ENCODE measurements at places on chromosomes 16 and 17.

GRCh38 chr17:28896884-28897768, at the start of gene FLOT2:
TSS of gene FLOT2 (minus strand) at chr17:28897733. CDS start at chr17:28897574, 159 bp downstream.
- no peak for DNase-seq

DNA sequence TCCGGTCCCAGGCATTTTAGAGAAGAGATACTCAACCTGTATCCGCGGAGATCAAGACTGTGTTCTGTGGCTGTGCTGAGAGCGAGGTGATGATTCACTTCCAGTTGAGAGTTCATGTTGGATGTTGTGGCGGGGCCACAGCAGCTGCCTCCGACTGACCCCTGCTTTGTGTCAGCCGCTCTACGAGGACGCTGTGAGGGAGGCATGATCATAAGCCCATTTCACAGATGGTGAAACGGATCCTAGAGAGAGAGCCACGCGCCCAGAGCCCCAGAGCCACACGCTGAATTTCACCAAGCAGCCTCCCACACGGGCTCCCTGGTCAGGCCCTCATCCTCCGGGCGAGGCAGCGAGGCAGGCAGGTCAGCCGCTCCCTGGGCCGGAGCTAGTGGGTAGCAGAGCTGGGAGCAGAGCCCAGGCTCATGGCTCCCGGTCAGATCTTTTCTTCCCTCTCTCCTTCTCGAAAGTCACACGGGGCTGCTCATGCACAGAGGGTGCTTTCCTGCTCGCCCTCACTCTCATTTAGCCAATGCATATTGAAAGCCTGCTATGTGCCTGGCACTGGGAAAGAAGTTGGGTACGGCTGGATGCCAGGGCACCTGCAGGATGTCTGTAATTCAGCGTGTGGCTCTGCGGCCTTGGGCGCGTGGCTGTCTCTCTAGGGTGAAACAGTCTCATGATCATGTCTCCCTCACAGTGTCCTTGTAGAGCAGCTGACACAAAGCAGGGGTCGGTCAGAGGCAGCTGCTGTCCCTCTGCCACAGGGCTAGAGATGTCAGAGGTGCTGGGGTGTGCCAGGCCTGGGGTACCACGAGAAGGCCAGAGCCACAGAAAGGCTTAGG, 155.6 kb upstream of the CHMP6 start:
- no peak for DNase-seq

GRCh38 chr17:73541561-73541981, 102.7 kb downstream of the SDK2 start:
- no peak for DNase-seq

DNA sequence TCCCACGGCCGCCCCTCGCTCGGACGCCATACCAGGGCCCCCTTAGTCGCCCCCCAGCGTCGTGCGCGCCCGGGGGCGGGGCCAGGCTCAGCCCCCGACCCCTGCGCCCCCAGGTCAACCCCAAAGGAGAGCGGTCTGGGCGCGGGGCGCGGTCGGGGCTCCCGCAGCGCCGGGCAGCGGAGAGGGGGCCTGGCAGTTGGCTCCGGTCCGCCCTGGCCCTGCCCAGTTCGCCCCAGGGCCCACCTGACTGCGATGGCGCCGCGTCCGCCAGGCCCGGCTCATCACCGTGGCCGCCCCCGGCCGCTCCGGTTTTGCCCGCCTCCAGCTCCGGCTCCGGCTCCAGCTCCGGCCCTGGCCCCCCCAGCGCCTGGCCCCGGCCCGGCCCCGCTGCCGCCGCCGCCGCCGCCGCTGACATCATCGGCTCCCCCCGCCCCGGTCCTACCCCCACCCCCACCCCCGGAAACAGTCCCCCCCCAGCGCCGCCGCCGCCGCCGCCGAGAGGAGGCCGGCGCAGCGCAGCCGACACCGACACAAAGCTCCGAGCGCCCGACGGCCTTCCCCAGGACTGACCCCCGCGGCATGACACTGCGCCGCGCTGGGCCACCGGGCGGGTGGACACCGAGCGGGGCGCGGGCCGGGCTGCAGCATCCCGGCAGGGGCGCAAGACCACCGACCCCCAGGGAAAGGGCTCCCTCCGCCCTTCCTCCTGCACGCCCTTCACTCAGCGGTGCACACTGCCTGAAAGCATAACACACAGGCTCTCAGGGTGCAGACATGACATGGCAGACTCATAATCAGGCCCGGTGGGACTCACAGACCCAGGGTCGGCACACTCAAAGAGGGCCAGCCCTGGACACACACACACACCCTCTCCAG, at the start of gene ZBTB4:
Gene ZBTB4, minus strand, starts transcription at position 419 of the 876 bp plus-strand sequence. CDS start 12,830 bp downstream, outside the sequence.
- no peak for DNase-seq

DNA sequence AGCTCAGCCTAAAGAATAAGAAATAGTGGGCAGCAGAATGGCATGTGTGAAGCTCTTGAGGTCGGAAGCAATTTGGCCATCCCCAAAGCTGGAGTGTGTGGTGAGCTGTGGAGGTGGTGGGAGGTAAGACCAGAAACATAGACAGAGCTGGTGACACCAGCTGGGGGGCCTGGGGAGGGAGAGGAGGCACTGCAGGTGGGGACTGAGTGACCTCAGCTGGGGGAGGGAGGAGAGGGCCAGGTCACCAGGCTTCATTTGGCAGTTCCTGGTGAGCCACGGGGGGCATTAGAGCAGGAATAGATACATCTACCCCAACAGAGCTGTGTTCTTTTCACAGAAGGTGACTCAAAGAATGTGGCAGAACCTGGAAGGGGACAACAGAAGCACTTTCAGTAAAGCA, 31.9 kb downstream of the WFDC1 start:
- DNase-seq, result no peak

- no peak for DNase-seq
These were observed 286.7 kb downstream of the SEC14L1 start for GRCh38 chr17:77427391-77427991.

DNA sequence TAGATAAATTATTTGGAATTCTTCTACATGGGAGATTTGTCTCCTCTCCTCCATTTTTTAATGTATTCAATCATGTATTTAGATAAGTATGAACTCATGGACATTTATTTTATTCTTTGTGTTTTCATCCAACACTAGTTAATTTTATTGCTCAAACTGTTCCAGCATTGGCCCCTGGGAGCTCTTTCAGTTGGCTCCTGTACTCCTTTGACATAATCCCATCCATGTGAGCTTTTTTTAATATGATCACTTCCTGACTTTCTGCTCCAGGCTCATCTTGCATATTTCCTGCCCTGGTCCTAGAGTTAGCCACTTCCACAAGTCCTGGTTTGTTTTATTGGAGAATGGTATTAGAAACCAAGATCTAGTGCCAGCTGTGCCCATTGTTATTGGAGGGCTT, 419.0 kb upstream of the CDH11 start:
- no peak for DNase-seq

GRCh38 chr16:84544031-84544773, 39.7 kb upstream of the MEAK7 start:
- no peak for DNase-seq

- no peak for DNase-seq
These were observed 1.9 kb downstream of the GLIS2 start for GRCh38 chr16:4317532-4318450.

- no peak for DNase-seq
These were observed 43.4 kb upstream of the CRHR1 start for GRCh38 chr17:45740553-45741330.

DNA sequence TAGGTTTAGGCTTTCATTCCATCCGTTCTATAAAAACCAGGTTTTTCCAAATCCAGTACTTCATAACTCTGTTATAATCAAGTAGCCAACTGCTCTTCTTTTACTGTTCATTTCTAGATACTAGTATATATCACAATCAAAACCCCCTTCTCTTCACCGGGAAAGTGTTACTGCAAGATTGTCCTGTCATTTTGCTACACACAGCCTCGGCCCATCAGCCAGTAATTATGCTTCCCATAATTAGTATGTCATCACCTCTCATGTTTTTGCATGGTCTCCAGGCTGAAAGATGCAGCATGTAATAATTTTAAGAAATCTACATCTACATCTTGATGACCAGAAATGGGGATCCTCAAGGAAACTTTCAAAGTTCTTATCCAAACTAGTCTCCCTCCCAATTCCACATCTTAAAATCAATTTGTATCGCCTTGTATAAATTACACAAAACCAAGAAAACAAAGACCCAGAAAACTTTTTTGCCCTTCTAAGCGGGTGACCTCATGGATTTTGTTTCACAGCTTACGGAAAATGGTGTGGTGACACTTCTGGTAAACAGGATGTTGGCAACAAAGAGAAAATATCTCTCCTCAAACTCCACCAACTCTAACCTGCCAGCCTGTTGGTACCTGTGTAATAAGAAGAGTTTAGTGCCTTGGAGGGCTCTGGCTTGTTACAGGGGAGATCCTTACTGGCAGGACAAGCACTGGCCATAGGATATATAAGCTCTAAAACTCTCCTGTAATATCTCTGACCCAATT, 9.3 kb downstream of the TACO1 start:
- DNase-seq, result no peak

GRCh38 chr17:36610474-36610873, 9.1 kb downstream of the MRM1 start:
- no peak for DNase-seq

GRCh38 chr16:47461598-47462266, 601 bp downstream of the PHKB start:
- DNase-seq, result no peak

DNA sequence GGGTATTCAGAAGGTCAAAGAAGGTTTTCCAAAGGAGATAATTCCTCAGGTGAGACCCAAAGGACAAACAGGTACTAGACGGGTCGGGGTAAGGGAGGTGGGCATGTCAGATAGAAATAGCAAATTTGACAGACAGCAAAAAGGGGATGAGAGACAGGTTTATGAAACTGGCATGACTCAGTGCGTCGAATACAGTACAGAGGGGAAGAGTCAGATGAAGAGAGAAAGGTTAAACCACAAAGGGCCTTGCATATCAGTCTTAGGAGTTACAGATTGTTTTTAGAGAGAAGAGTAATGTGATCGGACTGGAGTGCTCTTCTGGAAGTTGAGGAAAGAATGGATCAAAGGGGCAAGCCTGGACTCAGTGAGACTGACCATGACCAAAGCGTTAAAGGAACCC, 88.4 kb downstream of the ZZEF1 start:
- no peak for DNase-seq

DNA sequence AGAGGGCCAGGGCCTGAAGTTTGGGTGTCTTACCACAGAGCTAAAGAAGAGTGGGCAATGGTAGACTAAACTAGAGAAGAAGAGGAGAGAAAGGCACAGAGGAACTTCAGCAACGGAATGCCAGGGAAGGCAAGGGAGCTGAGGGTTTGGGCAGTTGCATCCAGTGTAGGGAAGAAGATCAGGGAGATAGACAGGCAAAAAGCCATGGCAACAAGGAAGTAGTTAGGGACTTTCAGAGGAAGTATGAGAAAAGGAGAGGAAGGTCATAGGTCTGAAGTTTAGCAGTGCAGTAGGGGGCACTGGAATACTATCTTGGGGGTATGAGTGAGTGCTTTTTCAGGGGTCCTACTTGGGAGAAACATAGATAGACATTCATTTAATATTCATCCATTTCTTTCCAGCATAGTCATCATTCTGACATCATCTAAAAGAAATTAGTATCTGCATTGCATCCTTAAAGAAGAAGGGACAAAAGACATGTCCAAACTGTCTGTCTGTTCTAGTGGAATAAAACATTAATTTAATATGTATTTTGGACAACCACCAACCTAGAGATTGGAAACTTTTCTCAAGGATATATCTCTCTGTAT, 2.2 kb upstream of the NF1 start:
- DNase-seq, result no peak

DNA sequence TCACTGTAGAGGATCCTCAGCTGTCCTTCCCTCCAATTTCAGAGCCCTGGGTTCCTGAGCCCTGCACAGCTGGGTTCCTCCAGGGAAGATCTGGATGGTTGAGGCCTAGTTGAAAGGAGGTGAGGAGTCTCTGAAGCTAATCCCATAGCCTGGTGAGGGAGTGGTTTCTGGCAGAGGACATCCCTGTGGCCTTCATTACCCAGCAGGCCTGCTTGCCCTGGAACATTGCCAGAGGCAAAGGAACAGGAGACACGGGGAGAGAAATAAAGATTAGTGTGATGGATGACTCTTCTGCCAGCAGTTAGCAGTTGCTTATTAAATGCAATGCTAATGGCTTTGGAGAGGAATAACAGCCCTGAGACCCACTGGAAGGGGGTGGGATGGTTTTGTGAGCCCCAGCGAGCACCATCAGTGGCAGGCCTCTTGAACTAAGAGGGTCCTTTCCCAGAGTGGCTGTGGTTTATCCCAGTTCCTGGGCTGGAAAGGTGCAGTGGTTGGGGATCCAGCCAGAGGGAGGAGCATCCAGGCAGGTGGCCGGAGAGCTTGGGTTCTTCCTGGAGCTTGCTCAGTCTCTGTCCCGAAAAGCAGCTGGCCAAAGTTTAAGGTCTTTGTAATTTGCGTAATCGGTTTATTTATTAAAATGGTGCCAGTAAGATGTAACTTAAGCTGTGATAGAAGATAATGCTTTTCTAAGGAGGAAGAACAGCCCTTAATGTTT, 209.7 kb downstream of the CCDC182 start:
- no peak for DNase-seq

DNA sequence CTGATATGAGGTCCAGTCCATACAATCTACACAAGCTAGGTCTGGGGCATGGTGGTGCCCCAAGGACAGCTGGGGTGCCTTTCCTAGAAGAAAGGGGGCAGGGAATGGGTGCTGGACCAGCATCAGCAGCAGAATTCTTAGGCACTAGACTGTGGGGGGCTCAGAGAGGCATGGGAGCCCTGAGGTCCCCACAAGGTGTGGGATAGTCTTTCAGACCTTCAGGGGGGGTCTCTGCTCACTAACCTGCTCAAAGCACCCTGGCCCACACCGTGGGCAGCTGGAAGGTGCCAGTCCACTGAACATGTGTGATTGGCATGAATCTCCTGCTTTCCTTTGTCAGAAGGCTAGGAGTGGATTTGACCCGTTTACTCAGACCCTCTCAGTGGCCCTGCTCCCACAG, 26.1 kb upstream of the C16orf78 start:
- DNase-seq, result no peak

- no peak for DNase-seq
These were observed 2.6 kb upstream of the PROCA1 start for GRCh38 chr17:28714281-28714680.

DNA sequence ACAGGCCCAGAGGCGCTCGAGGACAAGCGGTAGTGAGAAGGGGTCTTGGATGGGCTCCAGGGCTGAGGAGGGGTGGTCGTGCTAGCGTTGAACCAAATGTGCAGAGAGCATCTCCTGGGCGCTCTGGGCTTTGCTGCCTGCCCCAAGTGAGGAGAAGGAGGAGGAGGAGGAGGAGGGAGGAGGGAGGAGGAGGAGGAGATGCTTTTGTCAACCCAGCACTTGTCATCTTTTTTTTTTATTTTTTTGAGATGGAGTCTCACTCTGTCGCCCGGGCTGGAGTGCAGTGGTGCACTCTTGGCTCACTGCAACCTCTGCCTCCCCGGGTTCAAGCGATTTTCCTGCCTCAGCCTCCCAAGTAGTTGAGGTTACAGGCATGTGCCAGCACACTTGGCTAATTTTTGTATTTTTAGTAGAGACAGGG, 59.8 kb downstream of the PGS1 start:
- no peak for DNase-seq

DNA sequence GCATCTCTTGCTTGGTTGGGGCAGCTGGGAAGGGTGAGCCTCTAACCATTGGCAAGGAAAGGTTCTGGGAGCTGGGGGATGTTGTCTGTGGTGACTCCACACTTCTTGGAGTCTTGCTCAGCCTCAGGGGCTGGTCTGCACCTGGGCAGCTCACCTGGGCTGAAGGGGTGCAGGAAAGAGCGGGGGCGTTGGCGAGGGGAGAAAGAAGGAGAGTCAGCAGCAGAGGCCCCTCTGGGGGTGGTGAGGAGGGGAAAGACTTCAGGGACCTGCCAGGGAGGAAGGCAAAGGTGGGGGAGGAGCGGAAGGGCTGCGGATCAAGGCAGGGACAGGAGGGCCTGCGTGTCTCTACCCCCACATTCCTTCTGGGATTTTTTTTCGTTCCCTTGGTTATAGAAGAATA, 47.7 kb downstream of the CCDC42 start:
- no peak for DNase-seq

- DNase-seq, result no peak
These were observed 34.0 kb downstream of the UBE2G1 start for GRCh38 chr17:4332296-4332970.
